ENCODE measurements at places on chromosomes 3 and 15. TPM values are rescaled to one million over a fixed set of nuclear protein-coding genes. Genes with fewer than 3 reads are reported as not detected.

The LPP gene
- total RNA-seq = 5.9 TPM

The AHSG gene
- total RNA-seq = not detected

The CAMKV gene
- 19.0 TPM for total RNA-seq

The RAD51 gene
- 0.57 TPM for total RNA-seq

The FAM81A gene
- total RNA-seq = 5.6 TPM

The B3GNT5 gene
- 17.8 TPM for total RNA-seq

The UROC1 gene
- total RNA-seq = 0.09 TPM

The XCR1 gene
- total RNA-seq = 0.05 TPM

The GP5 gene
- total RNA-seq = 4.1 TPM

The CFAP91 gene
- total RNA-seq = 0.86 TPM

The CPN2 gene
- total RNA-seq = 0.21 TPM

The DAPK2 gene
- 2.2 TPM for total RNA-seq

The UPK1B gene
- total RNA-seq = 0.43 TPM

The GABRG3 gene
- total RNA-seq = 0.28 TPM

The UTS2B gene
- total RNA-seq = 0.93 TPM

The PLA2G4E gene
- 0.13 TPM for total RNA-seq

The CCR9 gene
- total RNA-seq = 0.47 TPM

All from motor neuron (in vitro differentiated cells).